ENCODE measurements at places on chromosomes 1 and 21.

DNA sequence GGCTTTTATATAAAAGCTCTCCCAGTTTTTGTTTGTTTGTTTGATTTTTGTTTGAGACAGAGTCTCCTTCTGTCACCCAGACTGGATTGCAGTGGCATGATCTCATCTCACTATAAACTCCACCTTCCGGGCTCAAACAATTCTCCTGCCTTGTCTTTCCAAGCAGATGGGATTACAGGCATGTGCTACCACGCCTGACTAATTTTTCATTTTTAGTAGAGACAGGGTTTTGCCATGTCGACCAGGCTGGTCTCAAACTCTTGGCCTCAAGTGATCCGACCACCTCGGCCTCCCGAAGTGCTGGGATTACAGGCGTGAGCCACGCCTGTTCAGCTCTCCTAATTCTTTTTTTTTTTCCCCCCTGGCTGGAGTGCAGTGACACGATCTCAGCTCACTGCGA lies 4.4 kb downstream of the PCAT6 start:
- H3K36me3 ChIP-seq, result no peaks in the 10 kb centered on the region
- peaks cover 6% of the 10 kb centered on the region for H3K4me1 ChIP-seq
- no peak overlapping the region for H3K27ac ChIP-seq
- DNase-seq, result no peak
- no peak overlapping the region for H3K4me3 ChIP-seq
- H3K27me3 ChIP-seq, result no peaks in the 10 kb centered on the region

- no peak overlapping the region for H3K4me3 ChIP-seq
- no peaks in the 10 kb centered on the region for H3K36me3 ChIP-seq
- DNase-seq, result no peak
Measured at GRCh38 chr1:104733866-104734265, 984.2 kb downstream of the AMY1C start.

DNA sequence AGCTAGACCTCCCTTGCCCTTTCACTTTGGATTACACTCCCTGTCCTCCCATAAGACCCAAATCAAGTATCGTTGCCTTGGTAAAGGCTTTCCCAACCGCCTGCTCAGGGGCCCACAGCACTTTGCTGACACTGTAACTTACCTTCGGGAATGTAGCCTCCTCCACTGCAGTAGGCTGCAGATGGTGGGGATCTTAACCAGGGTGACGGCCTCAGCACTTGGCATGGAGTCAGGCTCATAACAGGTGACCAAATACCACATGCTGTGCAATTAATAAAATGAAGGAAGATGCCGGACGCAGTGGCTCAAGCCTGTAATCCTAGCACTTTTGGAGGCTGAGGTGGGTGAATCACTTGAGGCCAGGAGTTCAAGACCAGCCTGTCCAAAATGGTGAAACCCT lies 88.7 kb upstream of the IRF2BP2 start:
- no peak for DNase-seq
- no peaks in the 10 kb centered on the region for H3K4me1 ChIP-seq
- no peaks in the 10 kb centered on the region for H3K36me3 ChIP-seq
- no peak overlapping the region for H3K4me3 ChIP-seq

GRCh38 chr1:1399872-1400575 lies 889 bp upstream of the CCNL2 start:
- H3K4me1 ChIP-seq, result no peaks in the 10 kb centered on the region
- DNase-seq, result no peak
- peaks cover 58% of the 10 kb centered on the region for H3K36me3 ChIP-seq
- peak overlapping the region; percentile 100 for H3K4me3 ChIP-seq
- H3K27me3 ChIP-seq, result no peaks in the 10 kb centered on the region

GRCh38 chr21:37071561-37072273 lies 1.2 kb downstream of the PIGP start:
- H3K4me1 ChIP-seq, result no peaks in the 10 kb centered on the region
- no peaks in the 10 kb centered on the region for H3K36me3 ChIP-seq
- peak overlapping the region; percentile 85 for H3K4me3 ChIP-seq

DNA sequence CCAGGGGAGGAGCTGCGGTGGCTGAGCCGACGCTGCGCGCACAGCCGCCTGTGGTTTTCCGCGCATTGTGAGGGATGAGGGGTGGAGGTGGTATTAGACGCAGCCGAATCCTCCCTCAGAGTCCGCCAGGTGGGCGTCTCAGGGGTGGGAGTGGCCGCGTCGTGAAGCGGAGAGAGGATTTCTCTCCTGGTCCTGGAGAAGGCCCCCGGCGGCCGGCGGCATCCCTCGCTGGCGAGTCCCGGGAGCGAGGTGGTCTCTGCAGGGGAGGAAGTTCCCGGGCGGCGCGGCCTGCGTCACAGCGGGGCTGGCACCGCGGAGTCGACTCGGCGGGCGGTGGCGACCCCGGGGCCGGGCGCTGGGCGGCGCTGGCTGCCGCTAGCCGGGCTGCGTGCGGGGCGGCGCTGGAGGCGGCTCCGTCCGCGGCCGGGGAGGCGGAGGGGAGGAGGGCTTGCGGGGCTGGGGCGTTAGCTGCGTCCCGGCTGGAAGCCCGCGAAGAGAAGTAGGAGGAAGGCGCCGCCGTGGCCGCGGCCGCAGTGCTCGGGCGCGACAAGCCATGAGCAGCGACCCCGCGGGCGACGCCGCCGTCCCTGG lies at the start of gene LRRC8C:
Gene LRRC8C (plus strand): TSS at position 464 of the 591 bp plus-strand sequence. CDS start 53,354 bp downstream, outside the sequence.
- H3K4me1 ChIP-seq, result no peaks in the 10 kb centered on the region
- H3K27ac ChIP-seq, result peak within 1 kb of the TSS; percentile 78
- H3K4me3 ChIP-seq, result peak within 1 kb of the TSS; percentile 68
- no peaks in the 10 kb centered on the region for H3K36me3 ChIP-seq
- DNase-seq, result peak; percentile 85

GRCh38 chr21:45576838-45577737 lies 34.8 kb upstream of the SLC19A1 start:
- no peaks in the 10 kb centered on the region for H3K36me3 ChIP-seq
- no peak overlapping the region for H3K27ac ChIP-seq
- H3K4me3 ChIP-seq, result no peak overlapping the region
- no peaks in the 10 kb centered on the region for H3K4me1 ChIP-seq
- no peaks in the 10 kb centered on the region for H3K27me3 ChIP-seq
- DNase-seq, result peak; percentile 37
